NCI-H1092 (cell line): ENCODE measurements at places on chromosomes 3 and 15.

DNA sequence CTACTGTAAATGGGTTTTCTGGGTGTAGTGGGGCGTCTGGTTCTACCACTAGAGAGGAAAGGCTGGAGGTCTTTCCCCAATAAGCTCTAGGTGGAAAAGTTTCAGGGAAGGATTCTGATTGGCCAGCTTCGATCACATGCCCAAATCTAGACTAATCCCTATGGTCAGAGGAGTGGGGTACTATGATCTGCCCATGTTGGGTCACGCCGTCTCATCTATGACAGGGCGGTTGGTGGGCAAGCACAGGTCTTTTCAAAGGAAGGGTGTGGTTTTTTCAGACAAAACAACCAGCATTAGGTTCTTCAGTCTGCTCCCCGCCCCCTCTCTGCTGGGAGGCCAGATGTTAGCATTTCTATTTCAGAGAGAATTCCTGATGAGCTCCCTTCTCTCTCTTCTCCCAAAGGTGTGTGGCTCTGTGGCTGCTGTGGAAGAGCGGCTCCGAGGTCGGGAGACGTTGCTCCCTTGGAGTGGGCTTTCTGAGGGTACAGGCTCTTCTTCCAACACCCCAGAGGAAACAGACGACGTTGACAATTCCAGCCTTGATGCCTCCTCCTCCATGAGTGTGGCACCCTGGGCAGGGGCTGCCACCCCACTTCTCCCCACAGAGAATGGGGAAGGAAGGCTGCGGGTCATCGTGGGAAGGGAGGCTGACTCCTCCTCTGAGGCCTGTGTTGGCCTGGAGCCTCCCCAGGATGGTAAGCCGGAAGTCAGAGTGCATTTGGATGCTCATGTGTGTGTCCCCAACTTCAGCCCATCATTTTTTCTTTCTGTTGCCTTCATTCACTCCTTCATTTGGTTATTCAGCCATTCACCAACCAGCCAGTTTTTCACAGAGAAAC is 9.7 kb upstream of the TATDN2 start:
- no peak for DNase-seq

GRCh38 chr3:166554023-166554422 is 716.8 kb upstream of the BCHE start:
- no peak for DNase-seq

GRCh38 chr3:58217209-58217811 is 6.5 kb upstream of the DNASE1L3 start:
- DNase-seq: peak; percentile 22

GRCh38 chr3:113468539-113468938 is 27.2 kb upstream of the CFAP44 start:
- DNase-seq: no peak

DNA sequence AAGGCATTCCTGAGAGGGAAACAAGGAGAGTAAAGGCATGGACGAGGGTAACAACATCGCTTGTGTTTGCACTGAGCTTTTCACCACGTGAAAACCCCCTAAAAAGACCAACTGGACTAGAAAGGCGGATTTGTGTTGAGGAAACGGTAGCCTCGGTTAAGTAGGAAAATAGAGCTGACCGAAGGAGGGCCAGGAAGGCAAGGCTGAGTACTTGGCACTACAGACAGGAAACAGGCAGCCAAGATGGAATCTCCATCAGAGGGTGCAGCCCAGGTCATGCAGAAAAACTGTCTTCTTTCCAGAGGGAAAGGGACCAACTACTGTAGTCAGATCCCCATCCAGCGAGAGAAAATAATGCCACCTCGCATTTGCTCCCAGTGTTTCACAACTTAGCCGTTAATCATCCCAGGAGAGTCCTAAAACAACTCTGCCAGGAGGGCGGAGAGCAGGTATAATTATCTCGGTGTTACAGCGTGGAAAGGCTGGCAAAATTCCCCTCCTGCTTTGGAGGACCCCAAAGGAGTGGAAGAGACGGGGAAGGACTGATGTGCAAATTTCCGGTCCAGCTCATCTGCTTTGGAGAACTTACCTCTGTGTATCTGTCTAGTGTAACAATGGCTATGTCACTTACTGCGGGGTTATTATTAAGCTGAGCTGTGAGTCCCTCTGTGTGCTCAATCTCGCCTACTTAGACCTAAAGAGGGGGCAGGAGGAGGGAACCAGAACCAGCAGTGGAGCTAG is 77.2 kb downstream of the MYO1E start:
- DNase-seq: no peak

GRCh38 chr3:185457376-185457775 is 41.5 kb downstream of the TMEM41A start:
- no peak for DNase-seq

DNA sequence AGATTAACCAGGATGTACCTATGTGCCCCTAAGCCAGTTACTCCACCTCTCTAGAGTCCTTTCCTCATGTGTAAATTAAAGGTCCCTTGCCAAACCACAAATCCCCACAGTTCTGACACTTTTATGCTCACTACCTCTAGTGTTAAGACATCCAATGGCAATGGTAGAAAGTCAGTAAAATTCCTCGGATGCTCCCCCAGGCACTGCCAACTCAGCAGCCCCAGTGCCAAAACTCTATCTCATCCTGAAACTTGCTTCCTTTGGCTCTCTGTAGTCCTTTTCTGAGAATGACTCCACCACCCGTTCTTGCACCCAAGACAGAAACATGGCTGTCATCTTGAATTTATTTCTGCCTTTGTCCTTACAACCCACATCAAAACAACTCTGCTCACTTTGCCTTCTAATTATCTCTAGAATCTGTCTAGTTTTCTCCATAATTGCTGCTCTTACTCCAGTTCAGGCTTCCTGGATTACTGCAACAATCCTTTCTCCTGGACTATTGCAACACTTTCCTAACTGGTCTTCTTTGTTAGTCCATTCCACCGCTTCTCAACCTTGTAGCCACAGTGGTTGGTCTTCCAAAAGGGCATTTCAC is 41.6 kb downstream of the MB21D2 start:
- DNase-seq: no peak

DNA sequence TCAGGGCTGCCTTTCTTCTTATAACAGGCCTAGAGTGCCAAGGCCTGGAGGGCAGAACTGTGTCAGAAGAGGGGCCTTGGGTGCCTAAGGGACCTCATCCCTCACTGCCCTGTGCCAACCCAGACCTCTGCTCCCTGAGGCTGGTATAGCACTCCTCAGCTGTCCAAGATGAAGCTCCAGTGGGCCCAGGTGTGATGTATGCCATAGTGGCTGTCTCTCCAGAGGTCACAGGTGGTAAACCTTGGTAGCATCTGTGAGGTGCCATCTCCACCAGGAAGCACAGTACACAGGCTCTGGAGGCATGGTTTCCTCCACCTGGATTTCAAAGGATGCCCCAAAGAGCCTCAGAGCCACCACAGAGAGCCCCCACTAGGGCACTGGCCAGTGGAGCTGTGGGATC is 12.3 kb upstream of the KLHL40 start:
- DNase-seq: no peak

DNA sequence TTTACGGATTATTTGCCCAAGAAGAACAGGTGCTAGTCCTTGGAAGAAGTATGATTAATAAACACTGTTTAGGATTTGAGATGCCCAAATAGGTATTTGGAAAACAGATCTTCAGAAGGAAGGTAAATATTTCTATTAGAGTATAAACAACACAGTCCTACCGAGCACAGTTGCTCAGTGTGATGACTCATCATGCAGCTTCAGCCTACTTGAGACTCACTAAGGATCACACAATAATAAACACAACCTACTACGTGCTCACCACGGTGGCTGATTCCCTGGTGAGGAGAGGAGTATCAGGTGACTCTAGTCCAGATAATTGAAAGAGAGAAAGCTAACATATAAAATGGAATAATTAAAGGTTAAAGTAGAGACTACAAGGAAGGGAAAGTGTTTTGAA is 72.0 kb downstream of the PDZRN3 start:
- no peak for DNase-seq

DNA sequence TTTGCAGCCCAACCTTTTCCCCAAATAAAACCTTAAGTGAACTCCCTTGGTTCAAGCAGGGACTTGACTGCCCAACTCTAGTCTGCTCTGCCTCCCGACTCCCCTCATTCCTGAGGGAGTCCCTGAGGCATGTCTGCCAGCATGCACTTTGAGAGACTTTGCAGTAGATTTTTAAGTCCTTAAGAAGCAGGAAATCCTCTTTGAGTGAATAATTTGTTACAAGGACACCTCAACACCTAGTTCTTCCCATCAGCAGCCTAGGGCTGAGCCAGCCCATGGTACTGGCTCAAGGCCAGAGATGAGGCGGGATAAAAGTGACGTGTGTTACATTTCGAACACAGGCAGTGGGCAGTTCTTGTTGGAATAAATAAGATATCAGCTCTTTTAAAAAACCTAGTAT is 204.3 kb upstream of the SLC2A2 start:
- no peak for DNase-seq

DNA sequence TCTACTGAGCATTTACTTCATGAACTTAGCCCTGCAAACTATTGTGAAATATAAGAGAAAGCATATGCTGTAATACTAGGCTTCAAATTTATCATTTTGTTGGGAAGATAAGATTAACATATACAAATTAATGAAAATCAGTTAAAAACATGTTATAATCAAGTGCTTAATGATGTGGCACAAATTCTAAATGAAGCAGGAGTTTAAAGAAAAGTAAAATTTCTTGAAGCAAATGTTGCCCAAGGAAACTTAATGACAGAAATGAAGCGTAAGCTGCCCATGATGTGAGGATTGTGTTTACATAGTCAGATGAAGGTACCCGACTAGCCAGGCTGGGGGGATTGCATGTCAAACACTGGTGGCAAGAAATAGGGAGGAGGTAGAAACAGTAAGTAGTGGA is 103.1 kb upstream of the GAP43 start:
- DNase-seq: no peak

DNA sequence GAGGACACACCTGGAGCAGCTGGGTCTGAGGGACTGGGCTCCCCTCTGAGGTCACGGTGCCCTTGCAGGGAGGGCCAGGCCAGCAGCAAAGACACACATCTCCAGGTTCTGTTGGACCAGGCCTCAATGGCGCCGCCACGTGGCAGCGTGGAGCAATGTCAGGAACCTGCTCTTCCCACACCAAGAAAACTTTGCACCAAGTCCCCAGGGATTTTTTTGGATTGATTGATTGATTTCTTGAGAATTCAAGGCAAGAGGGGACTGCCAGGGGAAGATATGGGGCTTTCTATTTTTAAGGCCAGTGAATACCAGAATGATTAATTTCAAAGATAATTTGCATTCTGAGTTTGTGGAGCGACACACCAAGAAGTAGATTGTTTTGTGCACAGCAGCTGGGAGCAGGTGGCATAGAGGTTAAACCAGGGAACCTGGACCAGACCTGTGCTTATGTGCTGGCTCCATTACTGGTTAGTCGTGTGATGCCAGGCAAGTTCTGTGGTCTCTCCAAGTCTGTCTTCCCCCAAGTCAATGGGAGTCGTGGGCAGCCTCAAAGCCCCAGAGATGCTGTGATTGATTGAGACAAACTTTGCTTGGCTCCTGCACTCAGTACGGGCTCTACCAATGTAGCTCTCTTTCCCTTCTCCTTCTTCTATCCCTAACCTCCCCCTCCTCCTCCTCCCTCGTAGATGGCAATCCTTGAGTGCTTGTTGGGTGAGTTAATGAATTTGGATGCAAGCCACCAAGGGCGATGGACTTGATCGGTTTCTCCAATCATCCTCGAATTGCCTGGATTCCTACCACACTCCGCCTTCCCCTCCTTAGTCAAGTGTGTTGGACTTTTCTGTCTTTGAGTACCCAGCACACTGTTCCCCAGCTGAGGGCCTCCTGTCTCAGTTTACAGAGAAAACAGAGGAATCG is 96.2 kb upstream of the TRPM1 start:
- DNase-seq: no peak

- no peak for DNase-seq
Observed at GRCh38 chr3:187746059-187746441, 782 bp upstream of the BCL6 start.

GRCh38 chr3:151999936-152000335 is 126.5 kb downstream of the SUCNR1 start:
- DNase-seq: no peak

DNA sequence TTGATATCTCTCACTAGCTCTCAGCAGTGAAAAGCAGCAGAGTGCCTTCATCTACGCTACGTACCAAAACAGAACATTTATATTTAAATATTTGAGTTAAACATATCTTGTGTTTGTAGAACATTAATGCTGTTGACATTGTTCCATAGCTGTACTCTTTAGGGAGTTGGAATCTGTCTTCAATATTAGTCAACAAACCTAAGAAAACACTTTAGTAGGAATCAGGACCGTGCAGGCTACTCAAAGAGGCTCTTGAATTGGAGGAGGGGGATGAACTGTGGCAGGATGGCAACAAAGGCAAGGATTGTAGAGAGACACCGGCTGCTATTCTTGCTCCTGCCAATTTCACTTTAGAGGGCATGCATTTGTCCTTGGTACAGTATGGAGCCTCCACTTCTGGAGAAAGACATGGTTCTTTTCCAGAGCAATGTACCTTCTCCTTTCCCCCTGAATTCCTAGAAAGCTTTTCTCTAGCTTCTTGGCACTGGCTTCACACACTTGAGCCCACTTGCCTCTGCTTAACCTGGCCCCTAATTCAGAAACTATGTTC is 265.9 kb downstream of the CD47 start:
- no peak for DNase-seq

DNA sequence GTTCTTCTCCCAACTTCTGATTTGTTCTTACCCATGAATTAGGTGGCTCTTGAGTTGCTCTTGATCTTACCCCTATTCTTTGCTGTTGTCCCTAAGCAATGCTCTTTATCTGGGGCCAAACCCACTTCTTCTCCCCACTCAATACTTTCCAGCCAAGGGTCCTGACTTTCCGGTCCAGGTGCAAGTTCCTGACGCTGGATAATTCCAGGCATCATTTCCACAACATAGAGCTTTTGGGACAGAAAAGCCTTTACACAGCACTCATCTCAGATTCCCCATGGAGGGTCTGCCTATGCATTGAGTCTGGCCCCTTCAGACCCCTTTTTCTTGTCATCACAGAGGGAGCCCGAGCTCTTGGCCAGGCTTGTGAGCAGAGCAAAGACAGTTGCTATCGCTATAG is 85.4 kb upstream of the BOC start:
- DNase-seq: no peak

DNA sequence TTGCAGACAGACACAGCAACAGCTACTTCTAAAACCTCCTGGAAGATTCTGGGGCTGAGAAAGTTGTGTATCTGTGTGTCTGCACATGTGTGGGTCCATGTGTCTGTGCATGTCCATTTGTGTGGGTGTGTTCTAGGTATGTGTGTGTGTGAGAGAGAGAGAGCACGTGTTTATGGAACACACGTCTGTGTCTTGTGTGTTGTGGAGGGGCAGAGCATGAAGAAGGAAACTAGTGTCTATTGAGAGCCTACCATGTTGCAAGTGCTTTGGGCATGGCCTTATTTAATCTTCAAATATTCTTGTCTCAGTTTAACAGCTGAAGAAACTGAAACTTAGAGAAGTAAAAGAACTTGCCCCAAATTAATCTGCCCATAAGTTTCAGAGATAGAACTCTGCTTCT is 327.5 kb downstream of the UACA start:
- DNase-seq: no peak

DNA sequence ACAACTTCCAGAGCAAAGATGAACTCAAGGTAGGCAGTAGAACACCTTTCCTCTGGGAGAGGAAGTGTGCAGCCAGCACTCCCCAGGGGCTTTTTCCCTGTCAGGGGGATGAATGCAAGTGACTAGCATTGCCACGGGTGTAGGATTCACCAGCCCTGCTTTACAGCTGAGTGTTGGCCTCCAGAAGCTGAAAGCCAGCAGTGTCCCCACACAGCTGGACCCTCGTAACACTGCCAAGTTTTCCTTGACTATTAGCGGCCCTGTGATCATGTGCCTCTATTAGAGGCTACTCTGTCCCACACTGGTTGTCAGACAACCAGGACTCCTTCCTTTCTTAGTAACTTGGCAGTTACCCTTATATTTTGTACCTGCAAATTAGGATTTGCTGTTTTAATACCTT is 104.9 kb upstream of the MANF start:
- no peak for DNase-seq

- no peak for DNase-seq
Observed at GRCh38 chr3:86416334-86416733, 574.6 kb downstream of the VGLL3 start.
